ENCODE measurements at places on chromosomes 2 and 18.
A peak's percentile ranks its signal among the peaks of the same experiment; 100 is the strongest.

GRCh38 chr18:50638884-50639420, 79.1 kb downstream of the MAPK4 start:
- no peak for DNase-seq

GRCh38 chr2:7868836-7869235, 813.0 kb upstream of the ID2 start:
- no peak for DNase-seq

DNA sequence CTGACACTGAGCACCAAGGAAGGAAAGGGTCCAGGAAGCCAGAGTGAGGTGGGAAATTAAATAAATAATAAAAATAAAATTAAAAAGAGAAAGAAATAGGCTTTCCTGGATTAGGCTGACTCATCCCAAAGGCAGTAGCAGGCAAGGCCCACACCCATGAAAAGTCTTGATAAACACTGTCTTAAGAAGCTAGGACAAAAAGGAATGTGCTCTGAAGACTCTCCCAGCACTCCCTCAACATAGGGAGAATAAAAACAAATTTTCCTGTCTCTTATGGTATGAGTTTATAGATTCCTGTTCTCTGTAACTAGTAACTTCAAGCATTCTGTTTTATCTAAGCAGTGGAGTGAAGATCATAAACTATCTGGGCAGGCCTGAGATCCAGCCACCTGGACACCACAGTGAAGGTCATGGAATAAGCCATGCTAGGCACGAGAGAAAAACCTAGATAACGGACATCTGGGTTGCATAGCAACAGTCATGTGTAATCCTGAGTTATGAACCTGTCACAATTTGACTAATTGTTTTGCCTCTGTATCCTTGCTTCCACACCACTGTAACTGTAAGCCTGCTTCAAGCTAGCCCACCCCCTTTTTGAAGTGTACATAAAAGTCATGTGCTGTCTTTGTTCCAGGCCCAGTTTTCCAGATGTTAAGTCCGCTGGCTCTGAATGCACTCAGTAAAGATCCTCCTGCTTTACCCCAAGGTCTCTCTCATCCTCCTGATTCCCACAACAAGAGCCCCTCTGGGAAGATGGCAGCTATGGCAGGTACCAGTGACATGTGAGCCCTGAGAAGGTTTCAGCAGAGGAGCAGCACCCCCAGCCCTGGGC, 107.8 kb downstream of the NDUFA10 start:
- peak; percentile 27 for DNase-seq

GRCh38 chr2:40480073-40480472, 28.2 kb upstream of the SLC8A1 start:
- no peak for DNase-seq

GRCh38 chr2:211930331-211930730, 608.3 kb downstream of the ERBB4 start:
- DNase-seq: no peak

- no peak for DNase-seq
Observed at GRCh38 chr2:25756536-25756935, 83.2 kb upstream of the DTNB start.

DNA sequence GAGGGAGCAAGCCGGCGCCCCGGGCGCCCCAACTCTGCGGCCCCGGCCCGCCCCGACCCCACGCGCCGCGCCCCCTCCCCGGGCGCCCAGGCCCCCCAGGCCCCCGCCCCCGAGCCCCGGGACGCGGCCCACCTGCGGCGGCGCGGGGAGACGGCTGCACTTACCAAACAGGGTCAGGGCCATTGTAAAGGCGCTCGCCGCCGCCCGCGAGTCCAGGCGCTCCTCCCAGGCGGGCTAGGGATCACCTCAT, 526 bp downstream of the CHN1 start:
- DNase-seq: no peak

DNA sequence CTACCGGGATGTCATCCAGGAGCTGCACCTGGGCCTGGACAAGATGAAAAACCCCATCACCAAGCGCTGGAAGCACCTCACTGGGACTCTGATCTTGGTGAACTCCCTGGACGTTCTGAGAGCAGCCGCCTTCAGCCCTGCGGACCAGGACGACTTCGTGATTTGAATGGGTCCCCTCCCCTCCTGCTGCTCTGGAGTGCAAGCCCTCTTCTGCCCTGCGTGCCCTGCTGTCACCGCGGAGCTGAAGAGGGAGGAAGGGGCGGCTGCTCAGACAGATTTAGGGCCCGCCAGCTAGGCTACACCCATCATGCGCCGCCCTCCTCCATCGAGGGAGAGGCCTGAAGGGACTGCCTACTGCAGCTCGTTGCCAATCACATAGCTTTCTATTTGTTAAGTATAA, 101.8 kb downstream of the SH3BP4 start:
- DNase-seq: no peak

DNA sequence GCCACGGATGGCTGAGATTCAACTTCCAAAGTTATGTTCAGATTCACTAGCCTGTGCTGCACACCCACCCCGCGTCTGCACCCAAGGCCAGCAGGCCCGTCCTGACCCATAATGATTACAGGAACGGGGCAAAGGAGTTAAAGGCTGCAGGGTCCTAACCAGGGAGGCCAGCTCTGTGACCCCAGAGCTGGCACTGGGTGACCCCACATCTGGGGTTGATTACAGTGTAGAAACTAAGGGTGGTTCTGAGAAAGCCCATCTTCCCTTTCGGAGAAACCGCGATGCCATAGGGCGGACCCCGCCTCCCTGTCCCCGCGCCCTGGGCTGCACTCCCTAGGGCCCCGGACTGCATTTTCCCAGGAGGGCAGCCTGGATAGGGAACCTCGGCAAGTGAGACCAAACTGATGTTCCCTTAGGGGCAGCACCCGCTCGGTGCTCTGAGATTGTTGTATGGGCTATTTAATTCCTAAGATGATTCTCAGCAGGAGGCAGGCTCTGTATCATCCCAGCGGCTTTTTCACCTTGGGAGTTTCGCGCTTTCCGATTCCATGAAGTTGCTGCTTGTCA, 2.2 kb upstream of the GPR148 start:
- DNase-seq: no peak

DNA sequence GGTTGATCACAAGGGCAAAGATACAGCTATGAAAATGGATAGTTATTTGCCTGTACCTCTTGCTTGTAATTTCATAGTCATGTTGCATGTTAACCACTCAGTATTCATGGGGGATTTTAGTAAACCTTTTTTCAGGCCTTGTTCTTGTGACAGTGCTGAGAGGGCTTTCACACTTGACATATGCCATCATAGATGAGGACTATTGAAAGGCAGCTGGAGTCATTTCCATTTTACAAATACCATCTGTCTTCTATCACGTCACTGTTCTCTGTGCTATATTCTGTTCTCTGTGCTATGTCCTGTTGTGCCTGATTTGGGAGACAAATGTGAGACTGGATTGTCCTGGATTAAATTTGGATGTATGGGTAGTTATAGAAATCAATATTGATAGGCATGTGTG, 131.7 kb downstream of the LYPD6B start:
- no peak for DNase-seq

DNA sequence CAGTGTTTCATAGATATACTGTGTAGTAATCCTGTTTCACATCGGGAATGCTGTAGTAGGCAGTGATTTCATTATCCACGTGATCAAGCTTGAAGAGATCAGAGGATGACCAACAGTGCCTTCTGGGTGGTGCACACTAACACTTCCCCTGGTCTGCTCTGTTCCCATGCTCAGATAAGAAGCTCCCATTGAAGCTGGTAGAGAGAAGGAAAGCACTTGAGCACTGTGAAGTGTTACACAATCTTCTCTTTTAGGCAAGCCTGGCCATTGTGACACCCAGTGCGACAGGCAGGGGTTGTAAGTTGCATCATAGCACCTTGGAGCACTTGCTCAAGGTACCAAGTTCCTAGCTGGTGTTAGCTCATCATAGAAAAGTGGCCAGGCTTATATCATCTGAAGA, 30.6 kb upstream of the GPD2 start:
- peak; percentile 14 for DNase-seq

GRCh38 chr2:202355993-202356505, 20.1 kb upstream of the BMPR2 start:
- no peak for DNase-seq
